Activated CD4-positive, alpha-beta memory T cell treated with anti-CD3 and anti-CD28 coated beads, Interleukin-2, amount 10 ng/mL, durations not matched to agents 7 days and 5 days (primary cell): ENCODE measurements at places on chromosomes 5 and 9. TPM values are rescaled to one million over a fixed set of nuclear protein-coding genes. Genes with fewer than 3 reads are reported as not detected.

- no peak for DNase-seq
- no peak overlapping the region for H3K4me3 ChIP-seq
Measured at GRCh38 chr5:173556142-173557028, 60.1 kb downstream of the BOD1 start.

DNA sequence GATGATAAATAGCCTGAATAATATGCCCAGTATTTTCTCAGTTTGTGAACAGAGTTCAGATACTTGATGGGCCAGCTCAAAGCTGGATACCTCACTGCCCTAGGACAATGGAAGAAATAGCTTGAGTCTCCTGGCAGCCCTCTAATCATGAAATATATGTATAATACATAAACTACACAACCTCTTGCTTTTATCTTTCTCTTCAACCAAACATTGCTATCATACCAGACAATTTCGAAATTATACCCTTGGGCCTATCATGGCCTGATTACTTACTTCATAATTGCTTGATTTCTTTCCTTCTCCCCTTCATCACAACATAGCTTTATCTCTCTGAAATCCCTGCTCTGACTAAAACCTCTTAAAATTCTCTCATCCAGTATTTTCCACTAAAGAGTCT, 1144.9 kb upstream of the C9orf72 start:
- H3K27me3 ChIP-seq: no peaks in the 10 kb centered on the region
- no peaks in the 10 kb centered on the region for H3K36me3 ChIP-seq
- H3K4me3 ChIP-seq: no peak overlapping the region
- no peak for DNase-seq

DNA sequence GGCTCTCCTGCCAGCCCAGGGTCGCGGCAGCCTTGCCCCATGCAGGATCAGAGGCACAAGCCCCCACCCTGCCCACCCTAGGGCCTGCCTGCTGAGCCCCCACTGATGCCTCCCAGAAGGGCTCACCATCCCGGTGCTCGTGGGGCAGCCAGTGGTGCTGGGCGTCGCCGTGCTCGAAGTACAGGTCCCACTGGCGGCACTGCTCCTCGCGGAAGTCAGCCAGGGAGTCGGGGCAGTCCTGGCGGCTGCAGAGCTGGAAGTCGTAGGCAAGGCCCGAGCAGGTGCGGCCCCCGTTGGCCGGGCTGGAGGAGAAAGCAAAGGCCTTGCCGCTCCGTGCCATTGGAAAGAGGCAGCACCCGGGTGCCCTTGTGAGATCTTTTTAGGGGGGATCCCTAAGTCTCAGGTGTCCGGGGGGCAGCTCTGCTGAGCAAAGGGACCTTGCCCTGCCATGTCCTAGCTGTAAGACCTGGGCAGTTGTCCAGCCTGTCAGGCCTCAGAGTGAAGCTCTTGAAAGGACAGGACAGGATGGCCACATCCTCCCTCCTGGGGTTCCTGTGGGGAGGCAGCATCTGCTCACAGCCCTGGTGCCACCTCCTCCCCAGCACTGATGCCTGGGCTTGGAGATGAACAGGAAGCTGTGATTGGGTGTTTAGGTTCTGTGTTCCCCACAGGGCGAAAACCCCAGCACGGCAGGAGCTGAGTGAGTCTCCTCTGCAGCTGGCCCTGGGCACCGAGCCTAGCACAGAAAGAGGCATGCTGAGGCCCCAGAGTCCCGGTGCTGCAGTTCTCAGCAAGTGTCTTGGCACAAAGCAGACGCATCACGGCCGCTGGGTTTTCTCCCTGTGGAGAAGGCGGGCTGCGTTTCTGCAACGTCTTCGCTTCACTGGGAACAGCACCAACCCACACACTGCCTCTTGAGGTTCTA, 77.7 kb downstream of the ZNF354C start:
- no peaks in the 10 kb centered on the region for H3K27me3 ChIP-seq
- no peak overlapping the region for H3K27ac ChIP-seq
- DNase-seq: no peak
- H3K4me3 ChIP-seq: no peak overlapping the region

- H3K27ac ChIP-seq: no peak overlapping the region
- H3K36me3 ChIP-seq: no peaks in the 10 kb centered on the region
- H3K4me3 ChIP-seq: no peak overlapping the region
- no peak for DNase-seq
- H3K27me3 ChIP-seq: peaks cover 8% of the 10 kb centered on the region
- no peaks in the 10 kb centered on the region for H3K4me1 ChIP-seq
Measured at GRCh38 chr5:65084795-65085515, 316.2 kb downstream of the CWC27 start.

DNA sequence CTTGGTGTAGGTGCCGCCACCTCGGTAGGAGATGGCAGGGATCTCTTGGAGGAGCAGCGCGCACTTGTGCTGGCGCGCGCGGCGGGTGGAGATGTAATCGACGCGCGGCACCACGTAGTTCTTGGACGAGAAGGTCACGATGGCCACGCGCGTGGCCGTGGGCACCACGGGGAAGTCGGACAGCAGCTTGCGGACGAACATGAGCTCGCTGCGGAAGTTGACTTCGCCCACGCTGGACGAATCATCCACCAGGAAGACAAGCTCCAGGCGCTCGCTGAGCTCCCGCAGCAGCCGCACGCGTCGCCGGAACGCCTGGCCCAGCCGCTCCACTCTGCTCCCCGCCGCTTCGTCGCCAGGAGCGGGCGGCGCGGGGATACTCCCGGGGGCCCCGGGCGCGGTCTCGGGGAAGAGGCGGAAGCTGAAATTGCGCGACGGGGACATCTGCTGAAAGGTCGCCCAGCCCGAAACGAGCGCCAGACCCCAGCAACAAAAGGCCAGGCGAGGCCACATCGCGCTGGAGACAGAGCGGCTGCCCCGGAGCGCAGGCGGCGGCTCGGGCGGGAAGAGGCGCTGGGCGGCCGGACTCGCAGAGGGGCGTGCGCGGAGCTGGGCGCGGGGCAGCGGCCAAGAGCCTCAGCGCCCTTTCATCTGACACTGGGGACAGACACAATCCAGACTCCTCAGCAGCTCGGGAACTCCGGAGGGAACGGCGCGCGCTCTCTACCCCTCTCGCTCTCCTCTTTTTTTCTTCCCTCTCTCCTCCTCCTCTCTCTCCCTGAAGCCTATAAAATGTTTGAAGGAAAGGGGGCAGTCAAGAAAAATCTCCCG, at the start of gene SVEP1:
TSS of gene SVEP1 (minus strand) at position 708 of the 828 bp plus-strand sequence. CDS start at position 510, 198 bp downstream.
- H3K4me1 ChIP-seq: no peaks in the 10 kb centered on the region
- peaks cover 34% of the 10 kb centered on the region for H3K27me3 ChIP-seq
- no peak within 1 kb of the TSS for H3K4me3 ChIP-seq
- no peak within 1 kb of the TSS for H3K27ac ChIP-seq
- peaks cover 3% of the 10 kb centered on the region for H3K36me3 ChIP-seq

Gene BHMT2
- total RNA-seq: not detected

Gene C9orf50
- not detected for total RNA-seq
